ENCODE measurements at places on chromosomes 3 and 15.

DNA sequence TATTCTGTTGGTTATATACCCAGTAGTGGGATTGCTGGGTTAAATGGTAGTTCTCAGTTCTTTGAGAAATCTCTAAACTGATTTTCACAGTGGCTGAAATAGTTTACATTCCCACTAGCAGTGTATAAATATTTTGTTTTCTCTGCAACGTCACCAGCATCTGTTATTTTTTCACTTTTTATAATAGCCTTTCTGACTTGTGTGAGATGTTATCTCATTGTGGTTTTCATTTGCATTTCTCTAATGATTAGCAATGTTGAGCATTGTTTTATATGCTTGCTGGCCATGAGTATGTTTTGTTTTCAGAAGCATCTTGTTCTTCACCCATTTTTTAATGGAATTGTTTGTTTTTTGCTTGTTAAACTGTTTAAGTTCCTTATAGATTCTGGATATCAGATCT is 612.7 kb upstream of the SGO1 start:
- no peak for DNase-seq

DNA sequence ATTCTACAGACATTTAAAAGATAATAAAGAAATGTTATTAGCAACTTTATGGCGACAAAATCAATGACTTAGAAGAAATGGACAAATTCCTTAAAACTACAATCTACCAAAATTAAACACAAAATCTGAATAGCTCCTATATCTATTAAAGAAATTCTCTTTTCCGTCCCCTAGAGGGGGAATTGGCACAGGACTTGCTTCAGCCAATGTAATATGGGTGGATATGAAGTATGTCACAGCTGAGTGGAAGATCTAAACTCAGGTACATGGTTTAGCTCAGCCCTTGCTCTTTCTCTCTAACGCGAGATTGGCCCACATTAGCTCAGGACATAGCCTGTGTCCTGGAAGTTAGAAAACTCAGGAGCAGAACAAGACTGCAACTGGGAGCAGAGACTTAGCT is 79.3 kb downstream of the DNAH12 start:
- peak; percentile 49 for DNase-seq

DNA sequence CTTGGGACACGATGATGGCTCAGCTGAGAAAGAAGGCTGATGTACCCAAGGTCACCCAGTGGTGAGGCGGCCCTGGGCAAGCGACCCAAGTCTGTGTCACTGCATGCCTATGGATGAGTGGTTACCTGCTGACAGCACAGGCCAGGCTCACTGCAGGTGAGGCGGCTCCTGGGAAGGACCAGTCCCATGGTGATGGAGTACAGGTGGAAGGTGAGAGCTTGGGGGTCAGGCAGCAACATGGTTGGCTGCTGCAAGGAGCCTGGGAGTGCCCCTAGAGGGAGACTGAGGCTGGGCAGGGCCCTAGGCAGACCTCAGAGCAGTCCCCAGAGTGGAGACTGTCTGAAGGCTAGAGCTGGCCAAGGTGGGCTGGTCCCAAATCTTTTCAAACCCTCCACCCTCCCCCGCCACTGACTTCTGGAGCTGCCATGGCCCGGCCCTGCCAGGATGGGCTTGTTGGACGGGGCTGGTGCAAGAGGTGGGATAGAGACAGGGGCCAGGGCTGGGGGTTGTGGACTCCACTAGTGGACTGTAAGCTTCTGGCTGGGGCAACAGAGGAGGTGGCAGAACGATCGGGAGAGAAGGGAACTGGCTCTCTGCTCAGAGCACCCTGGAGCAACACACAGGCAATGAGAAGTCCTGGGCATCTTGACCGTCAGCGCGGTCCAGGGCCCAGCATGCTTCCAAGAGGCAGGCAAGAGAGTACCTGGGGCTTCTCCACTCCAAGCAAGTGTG is 72.5 kb upstream of the SLC6A11 start:
- no peak for DNase-seq

- DNase-seq, result no peak
Observed at GRCh38 chr15:27324886-27325615, 354.1 kb downstream of the GABRG3 start.

DNA sequence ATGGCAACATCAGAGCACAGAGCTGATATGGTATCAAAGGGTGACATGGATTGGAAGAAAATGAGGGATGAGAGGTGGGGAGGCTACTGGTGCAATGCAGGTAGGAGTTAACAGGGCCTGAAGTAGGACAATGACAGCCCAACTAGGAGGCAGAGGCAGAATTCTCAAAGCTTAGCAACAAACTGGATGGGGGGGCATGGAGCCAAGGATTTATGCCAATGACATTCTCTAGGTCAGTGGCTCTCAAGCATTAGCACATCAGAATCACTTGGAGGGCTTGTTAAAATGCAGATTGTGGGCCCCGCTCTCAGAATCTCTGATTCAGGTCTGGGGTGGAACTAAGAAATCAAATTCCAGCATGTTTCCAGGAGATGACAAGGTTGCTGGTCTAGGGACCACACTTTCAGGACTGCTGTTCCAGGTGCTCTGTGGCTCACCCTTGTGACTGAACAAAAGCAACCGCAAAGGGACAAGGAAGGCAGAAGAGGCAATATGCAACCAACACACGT is 98.0 kb upstream of the TNIK start:
- DNase-seq, result no peak

DNA sequence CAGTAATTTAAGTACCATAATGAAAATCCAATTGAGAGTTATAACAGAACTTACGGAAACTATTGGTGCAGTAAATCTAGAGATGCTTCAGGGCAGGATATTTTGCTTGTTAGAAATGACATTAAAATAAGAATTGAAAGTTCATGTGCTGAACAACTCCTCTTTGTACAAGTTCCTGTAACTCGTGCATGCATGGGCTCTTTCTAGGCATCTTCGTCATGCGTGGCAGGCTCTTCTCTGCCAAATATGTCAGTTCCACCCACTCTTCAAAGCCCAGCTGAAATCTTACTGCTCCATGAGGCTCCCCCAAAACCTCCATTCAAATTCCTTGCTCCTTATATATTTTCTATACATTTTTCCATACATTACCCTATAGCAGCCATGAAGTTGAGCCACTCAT is 48.7 kb downstream of the FBN1 start:
- DNase-seq, result no peak

- no peak for DNase-seq
Observed at GRCh38 chr15:92825985-92826384, 74.1 kb upstream of the CHD2 start.

GRCh38 chr3:187983484-187984124 is 170.4 kb upstream of the LPP start:
- no peak for DNase-seq

GRCh38 chr3:124202754-124203153 is 210.8 kb upstream of the ROPN1 start:
- no peak for DNase-seq

DNA sequence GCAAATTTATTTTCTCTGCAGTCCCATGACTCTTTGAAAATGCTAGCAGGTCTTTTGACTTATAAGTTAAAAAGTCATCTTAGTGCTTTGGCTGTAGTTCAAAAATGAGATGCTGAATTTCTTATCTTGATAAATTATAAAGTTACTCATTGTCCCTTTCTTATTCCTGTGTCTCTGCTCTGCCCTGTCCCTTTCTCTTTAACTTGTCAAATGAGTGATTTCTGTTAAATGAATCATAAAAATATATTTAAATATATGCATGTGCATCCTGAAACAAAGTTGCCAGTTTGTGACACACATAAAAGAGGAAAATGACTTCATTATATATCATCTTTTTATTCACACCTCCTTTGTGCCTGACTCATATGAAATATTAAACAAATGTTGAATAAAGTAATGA is 1097.3 kb upstream of the EPHA6 start:
- no peak for DNase-seq

DNA sequence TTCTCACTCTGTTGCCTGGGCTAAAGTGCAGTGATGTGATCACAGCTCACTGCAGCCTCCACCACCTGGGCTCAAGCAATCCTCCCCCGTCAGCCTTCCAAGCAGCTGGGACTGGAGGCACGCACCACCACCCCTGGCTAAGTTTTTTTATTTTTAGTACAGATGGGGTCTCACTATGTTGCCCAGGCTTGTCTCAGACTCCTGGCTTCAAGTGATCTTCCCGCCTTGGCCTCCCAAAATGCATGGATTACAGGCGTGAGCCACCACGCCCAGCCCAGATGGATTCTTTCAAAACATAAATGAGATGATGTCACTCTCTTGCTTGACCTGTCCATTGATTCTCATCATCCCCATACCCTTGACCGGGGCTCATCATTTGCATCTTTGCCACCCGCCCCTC is 72.6 kb upstream of the SLC6A6 start:
- DNase-seq, result no peak

DNA sequence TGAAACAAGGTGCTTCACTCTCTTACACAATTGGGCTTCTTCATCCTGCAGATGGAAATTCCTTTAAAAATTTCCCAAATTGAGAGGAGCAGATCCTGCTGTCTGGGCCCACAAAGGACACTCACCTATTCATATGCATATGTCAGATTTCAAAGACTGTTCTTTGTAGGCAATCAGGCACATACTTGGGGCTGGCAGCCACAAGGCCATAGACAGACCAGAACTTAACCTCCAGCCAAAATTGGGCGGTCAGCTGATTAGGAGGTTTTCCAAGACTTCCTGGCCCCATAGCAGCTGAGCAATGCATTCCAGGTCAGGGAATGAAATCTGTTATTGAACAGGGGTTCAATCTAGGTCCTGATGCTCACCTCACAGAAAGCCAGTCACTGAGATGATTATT is 15.0 kb upstream of the HPS3 start:
- DNase-seq, result no peak

GRCh38 chr3:137514853-137515252 is 249.3 kb upstream of the SOX14 start:
- DNase-seq, result no peak

- no peak for DNase-seq
Observed at GRCh38 chr15:74251131-74251811, 15.1 kb downstream of the CCDC33 start.

DNA sequence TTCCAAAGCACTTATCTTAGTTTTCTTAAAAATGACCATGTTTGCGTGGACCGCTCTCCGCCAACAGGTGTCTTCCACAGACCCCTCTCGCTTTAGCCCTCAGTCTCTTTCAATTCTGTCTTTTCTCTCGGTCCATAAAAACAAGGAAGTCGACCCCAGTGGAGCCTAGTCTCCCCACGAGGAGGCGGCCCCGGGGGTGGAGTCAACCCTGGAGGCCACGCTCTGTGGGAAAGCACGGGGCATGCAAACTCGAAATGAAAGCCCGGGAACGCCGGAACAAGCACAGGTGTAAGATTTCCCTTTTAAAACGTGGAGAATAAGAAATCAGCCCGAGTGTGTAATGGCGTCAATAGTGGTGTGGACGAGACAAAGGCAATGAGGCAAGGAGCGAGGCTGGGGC is 49.1 kb downstream of the EBLN2 start:
- DNase-seq, result no peak

- DNase-seq, result no peak
Observed at GRCh38 chr3:78801926-78802561, 965.8 kb downstream of the ROBO1 start.

- no peak for DNase-seq
Observed at GRCh38 chr3:198113206-198114053, 153.4 kb downstream of the LMLN start.

GRCh38 chr3:157156837-157157635 is 2.9 kb downstream of the CCNL1 start:
- DNase-seq, result no peak

GRCh38 chr3:156307704-156308103 is 187.3 kb downstream of the KCNAB1 start:
- peak; percentile 86 for DNase-seq

GRCh38 chr3:31129241-31129640 is 234.8 kb upstream of the GADL1 start:
- DNase-seq, result no peak

DNA sequence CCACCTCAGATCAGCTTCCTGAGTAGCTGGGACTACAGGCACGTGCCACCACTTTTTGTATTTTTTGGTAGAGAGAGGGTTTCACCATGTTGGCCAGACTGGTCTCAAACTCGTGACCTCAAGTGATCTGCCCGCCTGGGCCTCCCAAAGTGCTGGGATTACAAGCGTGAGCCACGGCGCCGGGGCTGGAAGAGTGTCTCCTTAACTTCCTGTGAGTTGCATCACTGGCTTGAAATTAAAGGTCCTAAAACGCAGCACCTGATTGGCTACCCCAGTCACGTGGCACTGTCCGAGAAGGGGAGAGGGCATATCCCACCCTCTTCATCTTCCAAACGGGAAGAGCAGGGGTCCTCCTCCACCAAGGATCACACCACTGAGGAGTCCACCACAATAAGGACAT is 5.5 kb upstream of the FAM174B start:
- no peak for DNase-seq

- no peak for DNase-seq
Observed at GRCh38 chr3:125232401-125232800, 19.9 kb upstream of the SLC12A8 start.

- DNase-seq, result no peak
Observed at GRCh38 chr3:126828306-126828705, 124.3 kb downstream of the CHCHD6 start.

- DNase-seq, result no peak
Observed at GRCh38 chr3:12916159-12916558, 74.8 kb upstream of the RPL32 start.

DNA sequence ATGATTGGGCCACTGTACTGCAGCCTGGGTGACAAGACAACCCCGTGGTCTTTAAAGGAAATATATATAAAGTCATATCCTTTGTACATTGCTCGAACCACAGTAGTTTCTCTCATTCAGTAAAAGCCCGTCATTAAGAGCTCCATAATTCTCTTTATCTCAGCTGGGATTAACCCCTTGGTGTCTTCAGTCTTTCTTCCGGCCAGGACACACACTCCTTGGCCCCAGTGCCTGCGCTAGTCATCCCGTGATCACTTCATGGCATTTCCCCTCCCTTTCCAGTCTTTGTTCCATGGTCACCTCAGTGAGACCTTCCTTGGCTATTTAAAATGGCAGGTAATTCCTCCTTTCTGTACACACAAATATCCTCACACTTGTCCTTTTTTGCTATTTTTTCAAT is 3.3 kb downstream of the RPL35A start:
- no peak for DNase-seq

GRCh38 chr3:36221975-36222374 is 158.3 kb upstream of the STAC start:
- DNase-seq, result no peak

DNA sequence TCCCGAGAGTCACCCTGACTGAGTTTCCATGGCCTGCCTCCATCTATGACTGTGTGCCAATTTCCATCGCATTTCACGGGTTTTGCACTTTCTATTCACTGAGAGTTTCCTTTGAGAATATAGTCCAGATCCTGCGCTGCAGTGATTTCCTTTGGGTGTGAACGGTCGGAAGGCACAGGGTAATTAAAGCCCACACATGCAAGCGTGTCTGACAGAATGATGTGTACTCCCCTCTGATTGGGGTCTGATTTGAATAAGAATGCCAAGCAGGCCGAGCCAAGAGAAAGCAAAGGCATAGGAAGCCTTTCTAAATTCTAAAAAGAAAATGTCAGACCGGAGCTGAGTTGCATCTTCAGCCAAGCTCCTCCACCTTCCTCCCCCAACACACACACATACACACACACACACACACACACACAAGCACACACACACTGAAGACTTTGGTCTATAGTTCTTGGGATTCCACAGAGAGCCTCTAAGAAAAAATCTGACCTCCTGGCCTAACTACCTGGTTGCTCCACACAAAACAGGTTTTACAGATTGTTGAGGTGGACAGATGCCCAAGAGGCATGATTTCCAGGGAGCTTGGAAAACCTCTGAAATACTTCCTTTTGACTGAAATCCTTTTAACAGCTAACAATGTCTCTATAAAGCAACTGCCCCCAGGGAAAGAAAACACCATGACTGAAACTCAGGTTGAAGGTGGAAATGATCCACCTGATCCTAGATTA is 59.7 kb upstream of the LRRN1 start:
- no peak for DNase-seq

- no peak for DNase-seq
Observed at GRCh38 chr3:107432646-107433045, 55.4 kb downstream of the CCDC54 start.
